Cerebellar nuclear complex (tissue), 1 donor: ENCODE measurements at places on chromosomes 3 and 15.

DNA sequence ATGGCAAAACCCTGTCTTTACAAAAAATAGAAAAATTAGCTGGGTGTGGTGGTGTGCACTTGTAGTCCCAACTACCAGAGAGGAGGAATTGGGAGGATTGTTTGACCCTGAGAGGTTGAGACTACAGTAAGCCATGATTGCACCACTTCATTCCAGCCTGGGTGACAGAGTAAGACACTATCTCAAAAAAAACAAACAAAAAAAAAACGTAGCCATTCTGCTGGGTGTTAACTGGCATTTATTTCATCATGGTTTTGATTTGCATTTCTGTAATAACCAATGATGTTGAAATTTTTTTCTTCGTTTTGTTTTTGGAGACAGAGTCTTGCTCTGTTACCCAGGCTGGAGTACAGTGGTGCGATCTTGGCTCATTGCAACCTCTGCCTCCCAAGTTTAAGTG, 63.3 kb downstream of the RPLP1 start:
- no peak for DNase-seq

- no peak for DNase-seq
Observed at GRCh38 chr15:41304149-41304770, 28.1 kb downstream of the OIP5 start.

DNA sequence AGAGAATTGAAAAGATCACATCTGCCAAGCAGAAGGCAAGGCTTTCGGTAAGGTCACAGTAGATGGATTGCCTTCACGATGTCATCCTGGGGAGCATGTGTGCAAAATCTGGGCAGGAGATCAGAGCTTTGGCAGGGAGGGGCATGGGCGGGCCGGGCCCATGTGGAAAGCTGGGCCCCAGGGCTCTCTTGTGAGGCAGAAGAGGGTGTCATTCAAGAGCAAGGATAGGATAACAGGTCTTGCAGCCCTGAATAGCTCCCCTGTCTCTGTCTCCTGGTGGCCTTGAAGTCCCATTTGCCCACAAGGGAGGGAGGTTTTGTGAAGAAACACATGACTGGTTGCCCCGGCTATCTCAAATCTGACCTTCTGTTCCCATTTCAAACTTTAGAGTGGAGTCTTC, 172.0 kb downstream of the OPA1 start:
- no peak for DNase-seq

GRCh38 chr3:45573591-45573990, 21.0 kb upstream of the LIMD1 start:
- no peak for DNase-seq

DNA sequence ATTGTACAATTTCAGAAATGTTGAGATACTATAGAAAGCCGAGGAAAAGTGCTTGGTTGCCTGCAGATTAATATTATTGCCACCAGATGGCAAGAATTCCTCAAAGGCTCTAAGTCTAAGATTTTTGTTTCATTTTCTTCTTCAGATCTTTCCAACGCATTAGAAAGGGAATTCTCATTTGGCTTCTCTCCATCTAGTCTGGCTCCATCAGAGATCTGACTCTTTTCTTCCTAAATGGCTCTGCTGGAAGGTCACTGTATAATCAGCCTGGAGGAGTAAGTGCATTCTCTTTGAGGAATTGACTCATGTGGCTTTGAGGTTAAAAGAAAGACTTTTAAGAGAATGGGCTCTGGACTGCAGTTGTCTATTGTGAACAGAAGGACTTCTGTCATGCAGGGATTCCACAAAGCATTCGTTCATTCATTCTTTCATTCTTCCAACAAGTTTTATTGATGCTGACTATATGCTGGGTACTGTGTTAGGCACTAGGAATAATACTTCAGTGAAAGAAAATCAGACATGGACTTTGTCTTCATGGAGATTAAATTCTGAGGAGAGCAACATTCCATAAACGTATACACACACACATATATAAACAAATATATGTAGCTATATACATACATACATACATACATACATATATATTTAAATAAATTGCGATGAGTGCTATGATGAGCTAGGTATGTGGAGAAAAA, 55.3 kb downstream of the SLC28A2 start:
- no peak for DNase-seq

GRCh38 chr3:138329127-138329983, at the start of gene NME9:
TSS of gene NME9 (minus strand) at chr3:138329851. CDS start at chr3:138329335, 516 bp downstream.
- peak; percentile 52 for DNase-seq

- no peak for DNase-seq
Observed at GRCh38 chr3:135539854-135540253, 425.7 kb upstream of the PPP2R3A start.

GRCh38 chr3:4401441-4401840, 65.6 kb downstream of the SUMF1 start:
- DNase-seq, result no peak

DNA sequence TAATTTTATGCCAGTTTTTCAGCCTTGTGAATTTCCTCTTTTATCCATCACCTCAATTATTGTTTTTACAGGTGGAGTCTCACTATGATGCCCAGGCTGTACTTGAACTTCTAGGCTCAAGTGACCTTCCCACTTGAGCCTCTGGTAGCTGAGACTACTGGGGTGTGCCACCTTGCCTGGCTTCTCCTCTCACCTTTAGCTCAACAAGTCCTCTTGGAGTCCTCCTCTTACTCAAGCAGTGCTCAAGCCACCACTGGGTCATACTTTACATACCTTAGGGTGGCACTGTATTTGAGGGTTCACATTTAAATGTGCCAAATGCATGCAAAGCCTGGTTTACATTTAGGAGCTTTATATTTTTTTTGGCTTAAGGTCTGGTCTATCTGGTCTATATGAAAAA, 350.1 kb upstream of the MCTP2 start:
- no peak for DNase-seq

DNA sequence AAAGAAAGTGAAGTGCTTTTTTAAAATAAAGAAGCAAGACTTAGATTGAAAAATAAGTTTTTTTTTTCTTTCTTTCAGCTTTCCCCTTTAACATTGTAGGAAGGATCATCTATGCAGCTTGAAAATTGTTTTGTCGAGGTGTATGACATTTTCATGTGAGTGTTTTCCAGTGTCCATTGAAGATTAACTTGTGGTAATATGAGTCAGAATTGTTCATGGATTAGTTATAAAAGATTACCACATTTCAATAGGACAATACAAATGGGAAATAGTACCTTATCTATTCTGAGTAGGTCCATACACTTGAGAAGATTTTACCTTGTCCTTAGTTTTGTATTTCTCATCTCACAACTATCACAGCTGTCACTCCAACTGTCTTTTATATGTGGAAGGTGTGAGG, 1234.7 kb downstream of the NSUN3 start:
- DNase-seq, result no peak

DNA sequence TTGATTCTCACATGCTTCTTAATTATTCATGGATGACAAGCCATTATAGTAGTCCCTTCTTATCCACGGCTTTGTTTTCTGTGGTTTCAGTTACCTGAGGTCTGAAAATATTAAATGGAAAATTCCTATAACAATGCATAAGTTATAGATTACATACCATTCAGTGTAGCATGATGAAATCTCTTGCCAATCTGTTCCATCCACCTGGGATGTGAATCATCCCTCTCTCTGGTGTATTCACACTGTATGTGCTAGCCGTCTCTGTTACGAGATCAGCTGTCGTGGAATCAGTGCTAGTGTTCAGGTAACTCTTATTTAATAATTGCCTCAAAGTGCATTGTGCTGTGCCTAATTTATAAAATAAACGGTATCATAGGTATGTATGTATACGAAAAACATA, 5.2 kb downstream of the WDR5B start:
- DNase-seq, result no peak

DNA sequence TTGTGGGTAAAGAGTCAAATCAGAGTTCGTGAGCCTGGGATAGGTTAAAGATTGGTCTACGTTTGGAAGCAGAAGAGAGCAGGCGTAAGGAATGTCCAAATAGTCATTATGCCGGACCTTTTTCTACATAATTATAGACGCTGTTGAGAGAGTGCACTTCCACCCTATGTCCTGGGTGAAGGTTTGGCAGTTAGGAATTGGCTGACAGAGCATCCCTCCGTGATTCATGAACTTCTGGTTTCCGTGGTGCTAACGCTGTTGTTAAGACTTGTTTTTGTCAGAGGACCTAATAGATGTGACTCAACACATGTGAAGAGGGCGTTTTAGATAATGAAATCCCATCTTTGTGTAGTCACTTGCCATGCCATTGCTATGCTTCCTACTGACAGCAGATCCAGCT, 1.1 kb downstream of the EAF1 start:
- no peak for DNase-seq

- DNase-seq, result no peak
Observed at GRCh38 chr3:159886050-159886449, 102.6 kb upstream of the IL12A start.

DNA sequence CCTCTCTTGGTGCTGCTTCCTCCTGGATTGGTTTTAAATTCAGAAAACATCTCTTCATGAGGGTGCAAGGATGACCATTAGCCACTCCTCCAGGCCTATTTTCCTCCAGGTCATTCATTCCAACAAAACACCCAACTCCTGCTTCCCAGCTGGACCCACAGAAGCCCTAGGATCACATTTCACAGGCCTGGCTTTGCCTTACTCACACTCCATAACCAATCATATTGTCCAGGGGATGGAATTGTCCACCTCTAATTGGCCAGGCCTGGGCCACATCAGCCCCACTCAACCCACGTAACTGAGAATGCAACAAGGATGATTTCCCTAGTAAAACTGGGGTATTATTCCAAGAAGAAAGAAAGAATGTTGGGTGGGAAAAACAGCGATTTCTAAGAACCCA, 616.7 kb upstream of the SUCLG2 start:
- DNase-seq, result no peak

DNA sequence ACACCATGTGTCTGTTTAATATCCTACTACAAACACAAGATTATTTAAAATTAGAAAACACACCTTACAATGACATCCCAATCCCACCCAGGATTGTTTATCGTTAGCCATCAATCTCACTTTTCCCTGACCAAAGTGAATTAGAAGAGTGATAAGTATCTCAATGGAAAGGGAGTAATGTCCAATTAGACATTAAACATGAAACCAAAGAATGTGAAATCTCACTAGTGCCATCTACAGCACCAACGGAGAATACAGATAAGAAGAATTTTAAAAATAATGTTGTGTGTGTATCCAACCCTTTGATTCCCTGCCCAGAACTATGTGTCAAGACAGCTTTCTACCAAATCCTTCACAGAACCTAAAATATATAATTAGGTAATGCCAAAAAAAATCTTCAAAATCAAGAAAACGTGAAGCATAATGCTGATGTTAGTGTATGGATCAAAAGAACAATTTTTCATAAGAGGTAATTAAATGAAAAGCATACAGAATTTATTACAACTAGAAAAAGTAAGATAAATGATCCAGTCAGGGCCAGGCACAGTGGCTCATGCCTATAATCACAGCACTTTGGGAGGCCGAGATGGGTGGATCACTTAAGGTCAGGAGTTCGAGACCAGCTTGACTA, 64.2 kb downstream of the SCAPER start:
- DNase-seq, result no peak

DNA sequence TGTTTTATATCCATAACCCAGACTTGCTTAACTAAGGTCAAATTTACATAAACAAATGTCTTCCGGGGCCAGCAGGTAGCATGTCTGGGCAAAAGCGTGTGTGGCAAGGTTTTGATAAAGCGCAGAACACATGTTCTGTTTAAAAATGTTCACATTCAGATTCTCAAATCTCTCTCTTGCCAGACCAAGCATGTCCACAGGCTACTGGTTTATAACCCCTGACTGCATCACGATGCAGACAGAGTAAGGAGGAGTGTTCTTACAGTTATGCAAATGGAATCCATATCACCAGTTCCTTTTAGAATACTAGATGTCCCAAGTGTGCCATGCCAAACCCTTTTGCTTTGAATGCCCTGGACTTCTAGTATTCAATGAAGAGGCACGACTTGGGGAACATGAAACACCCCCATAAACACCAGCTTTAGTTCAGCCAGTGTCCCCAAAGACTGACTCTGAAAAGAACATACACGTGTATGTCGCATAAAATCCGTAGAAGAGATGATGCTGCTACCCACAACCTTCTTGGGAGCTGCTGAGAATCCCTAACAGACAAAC, 412.0 kb downstream of the CNTN4 start:
- no peak for DNase-seq

DNA sequence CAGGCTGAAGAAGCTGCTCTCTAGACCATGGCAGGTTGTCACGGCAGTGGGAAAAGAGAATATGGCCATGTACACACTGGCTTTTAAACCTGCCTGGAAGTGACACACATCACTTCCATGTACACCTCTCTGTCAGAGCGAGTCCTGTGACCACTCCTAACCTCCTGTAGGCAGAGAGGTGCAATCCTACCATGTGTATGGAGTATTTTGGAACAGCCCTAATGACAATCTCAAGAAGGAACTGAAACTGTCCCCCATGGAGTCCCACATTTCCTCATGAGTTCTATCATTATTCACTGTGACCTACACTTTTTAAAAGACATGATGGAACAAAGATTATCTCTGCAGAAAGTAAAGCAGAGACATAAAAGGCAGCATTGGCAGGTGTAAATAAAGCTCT, 153.4 kb upstream of the PFN2 start:
- no peak for DNase-seq
